ENCODE measurements at places on chromosomes 13 and 19. TPM values are rescaled to one million over a fixed set of nuclear protein-coding genes. Genes with fewer than 3 reads are reported as not detected.
A peak's percentile ranks its signal among the peaks of the same experiment; 100 is the strongest.

GRCh38 chr19:46624958-46625661, at the start of gene PTGIR:
Gene PTGIR (minus strand): TSS chr19:46625089. CDS start chr19:46624225, 864 bp downstream.
- peak; percentile 92 for DNase-seq

DNA sequence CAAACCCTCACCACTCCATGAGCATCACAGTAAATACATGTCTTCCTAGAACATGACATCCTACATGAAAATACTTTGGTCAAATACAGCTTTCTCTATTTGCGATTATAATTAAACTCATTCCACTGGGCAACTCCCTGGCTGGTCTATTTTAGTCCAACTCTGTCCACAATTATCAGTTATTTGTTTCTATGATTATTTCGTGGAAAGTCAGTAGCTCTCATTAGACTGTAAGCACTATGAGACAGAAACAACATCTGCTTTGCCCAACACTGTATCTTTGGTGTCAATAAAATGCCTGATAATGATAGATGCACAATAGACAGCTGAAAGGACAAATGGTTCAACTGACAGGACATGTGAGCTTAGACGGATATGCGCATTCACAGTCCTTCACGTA, 292.0 kb downstream of the KLF12 start:
- DNase-seq, result no peak

- peak; percentile 90 for DNase-seq
Observed at GRCh38 chr19:4066682-4067395, at the start of gene ZBTB7A. Gene ZBTB7A (minus strand): TSS chr19:4066899. CDS start chr19:4055232, 11,667 bp downstream.

RUBCNL gene
- total RNA-seq, result 1.5 TPM

- DNase-seq, result peak; percentile 62
Observed at GRCh38 chr13:75480671-75481175, 1.2 kb downstream of the TBC1D4 start.

GRCh38 chr19:21022996-21023395, 2.5 kb downstream of the ZNF430 start:
- no peak for DNase-seq

DNA sequence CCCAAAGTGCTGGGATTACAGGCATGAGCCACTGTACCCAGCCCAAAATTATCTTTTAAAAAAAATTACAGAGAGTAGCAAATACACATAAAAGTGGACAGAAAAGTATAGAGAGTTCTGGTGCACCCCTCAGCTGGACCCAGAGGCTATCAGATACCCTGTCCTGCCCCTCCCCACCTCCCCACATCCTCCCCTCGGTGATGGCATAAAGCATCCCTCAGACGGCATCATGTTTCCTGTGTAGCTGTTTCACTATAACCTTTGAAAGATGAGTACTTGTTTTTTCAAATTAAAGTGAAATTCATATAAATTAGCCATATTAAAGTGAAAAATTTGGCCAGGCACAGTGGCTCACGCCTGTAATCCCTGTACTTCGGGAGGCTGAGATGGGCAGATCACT, 20.1 kb downstream of the SLC27A1 start:
- no peak for DNase-seq

DNA sequence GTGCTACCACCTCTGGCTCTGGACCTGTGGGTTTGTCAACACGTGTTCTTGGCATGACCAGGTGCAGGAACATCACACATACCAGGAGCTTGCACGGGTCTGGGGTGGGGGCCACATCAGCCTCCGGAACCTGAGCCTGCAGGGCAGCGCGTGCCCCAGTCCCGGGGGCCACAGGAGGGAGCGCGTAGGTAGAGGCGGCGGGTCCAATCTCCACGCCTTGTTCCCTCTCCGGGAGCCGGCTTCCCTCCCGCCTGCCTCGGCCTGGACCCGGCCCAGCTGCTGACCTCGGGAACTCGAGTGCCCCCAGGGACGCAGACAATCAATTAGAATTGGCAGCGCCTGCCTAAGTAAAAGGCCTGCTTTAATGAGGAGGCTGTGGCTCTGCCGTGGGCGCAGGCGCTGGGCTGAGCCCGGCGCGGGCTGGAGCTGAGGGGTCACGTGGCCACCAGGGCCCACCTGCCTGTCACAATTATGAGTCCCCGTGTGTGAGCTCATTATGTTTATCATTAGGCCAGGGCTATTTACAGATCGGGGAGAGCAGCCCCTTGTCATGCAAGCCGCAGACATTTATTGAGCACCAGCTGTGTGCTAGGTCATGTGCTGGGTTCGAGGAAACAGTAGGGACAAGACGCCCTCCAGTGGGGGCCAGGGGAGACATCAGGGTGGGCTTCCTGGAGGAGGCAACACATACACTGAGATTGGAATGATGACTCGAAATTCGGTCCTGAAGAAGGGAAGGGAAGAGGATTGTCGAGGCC, 32.2 kb upstream of the TNFAIP8L1 start:
- no peak for DNase-seq

DNA sequence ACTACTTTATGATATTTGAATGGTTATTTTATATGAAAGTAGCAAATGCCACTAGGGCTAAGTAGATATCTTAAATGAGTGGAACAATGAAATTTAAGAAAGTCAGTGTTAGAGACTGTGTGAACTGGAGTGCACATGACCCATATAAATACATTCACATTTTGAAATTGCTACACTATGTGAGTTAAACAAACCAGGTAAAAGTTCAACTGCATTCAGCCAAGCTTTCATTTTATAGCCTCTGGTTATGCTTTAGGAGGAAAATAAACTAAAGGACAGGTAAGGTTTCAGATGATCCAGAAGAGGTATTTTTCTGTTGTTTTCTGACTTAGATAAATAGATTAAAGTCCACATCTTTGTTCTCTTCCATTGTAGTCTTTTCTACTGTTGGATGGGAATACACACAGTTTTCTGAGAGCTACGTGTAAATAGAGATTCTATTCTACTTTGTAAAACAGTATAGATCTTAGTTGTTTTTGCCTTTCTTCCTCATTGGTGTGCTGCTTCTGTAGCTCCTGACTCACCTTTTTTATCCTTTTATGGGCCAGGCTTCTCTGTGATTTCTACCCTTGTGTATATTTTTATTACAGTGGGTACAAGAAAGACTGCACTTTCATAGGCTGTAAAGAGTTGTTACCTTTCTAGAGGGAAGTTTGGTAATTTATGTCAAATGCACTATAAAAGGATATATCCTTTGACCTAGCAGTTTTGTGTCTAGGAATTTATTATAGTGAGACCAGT, 54.6 kb upstream of the KCTD4 start:
- no peak for DNase-seq

DNA sequence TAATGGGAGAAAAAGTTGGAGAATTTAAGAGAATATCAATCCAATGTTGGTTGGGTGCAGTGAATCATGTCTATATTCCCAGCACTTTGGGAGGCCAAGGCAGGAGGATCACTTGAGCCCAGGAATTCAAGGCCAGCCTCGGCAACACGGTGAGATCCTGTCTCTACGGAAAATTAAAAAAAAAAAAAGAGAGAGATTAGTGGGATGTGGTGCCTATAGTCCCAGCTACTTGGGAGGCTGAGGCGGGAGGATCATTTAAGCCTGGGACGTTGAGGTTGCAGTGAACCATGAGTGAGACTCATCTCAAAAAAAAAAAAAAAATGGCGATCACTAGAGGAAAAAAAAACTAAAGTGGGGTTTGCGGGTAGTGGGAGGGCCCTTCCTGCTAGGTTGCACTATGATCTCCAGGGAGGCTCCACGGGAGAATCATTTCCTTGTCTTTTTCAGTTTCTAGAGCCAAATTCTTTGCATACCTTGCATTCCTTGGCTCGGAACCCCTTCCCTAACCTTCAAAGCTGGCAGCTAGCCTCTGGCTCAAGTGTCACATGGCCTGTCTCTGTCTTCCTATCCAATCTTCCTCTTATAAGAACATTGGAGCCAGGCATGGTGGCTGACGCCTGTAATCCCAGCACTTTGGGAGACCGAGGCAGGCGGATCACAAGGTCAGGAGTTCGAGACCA, 5.8 kb upstream of the ERCC2 start:
- DNase-seq, result peak; percentile 72

DNA sequence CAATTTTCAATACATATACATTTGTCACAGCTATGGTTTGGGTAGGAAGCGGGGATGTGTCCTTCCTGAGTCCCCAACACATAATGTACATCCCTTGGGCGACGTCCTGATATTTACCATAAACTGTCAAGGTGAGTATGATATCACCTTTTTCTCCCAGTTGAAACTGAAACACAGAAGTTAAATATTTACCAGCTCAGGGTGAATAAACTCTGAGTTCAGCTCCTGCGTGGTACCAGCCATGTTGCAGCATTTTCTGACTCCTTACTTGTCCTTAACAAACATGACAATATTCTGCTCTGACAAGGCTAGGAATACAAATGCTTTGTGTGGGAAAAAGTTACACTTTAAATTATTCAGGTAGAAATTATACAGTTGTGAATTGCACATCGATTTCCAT, 294.2 kb downstream of the TEX29 start:
- DNase-seq, result no peak

SYMPK gene
- total RNA-seq, result 20.6 TPM

Data from right atrium auricular region (tissue), 2 donors.